ENCODE measurements at places on chromosomes 3 and 15.

GRCh38 chr15:69468241-69469121 lies 15.9 kb downstream of the RPLP1 start:
- DNase-seq: peak; percentile 85

- no peak for DNase-seq
Measured at GRCh38 chr15:69104050-69104750, 56.2 kb upstream of the GLCE start.

DNA sequence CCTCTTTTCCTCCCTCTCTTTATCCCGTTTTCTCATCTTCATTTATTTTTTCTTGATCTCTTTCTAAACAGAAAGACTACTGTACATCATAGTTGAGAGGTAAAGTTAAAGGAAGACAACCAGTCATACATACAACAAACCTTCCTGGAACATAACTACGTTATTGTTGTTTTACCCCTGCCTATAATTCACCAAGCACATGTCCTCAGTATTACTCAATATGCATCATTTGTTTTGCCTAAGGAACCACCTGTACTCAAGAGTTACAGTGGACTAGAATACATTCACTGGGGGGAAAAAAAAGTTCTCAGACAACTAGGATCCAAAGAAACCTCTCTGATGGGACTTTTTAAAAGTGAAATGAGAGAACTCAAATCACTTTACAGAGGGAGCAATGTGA lies 344.7 kb upstream of the RBMS3 start:
- DNase-seq: no peak

GRCh38 chr3:40878464-40878905 lies 320.8 kb upstream of the CTNNB1 start:
- no peak for DNase-seq

DNA sequence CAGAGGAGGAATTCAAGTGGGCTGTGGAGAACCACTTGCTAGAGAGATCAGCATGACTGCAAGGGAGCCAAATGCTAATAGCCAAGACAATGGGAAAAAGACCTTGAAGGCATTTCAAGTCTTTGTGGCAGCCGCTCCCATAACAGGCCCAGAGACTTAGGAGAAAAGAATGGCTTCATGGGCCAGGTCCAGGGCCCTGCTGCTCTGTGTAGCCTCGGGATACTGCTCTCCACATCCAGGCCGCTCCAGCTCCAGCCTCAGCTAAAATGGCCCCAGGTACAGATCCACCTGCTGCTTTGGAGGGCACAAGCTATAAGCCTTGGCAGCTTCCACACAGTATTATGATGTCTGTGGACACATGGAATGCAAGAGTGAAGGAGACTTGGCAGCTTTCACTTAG lies 157.7 kb downstream of the NECTIN3 start:
- DNase-seq: no peak

DNA sequence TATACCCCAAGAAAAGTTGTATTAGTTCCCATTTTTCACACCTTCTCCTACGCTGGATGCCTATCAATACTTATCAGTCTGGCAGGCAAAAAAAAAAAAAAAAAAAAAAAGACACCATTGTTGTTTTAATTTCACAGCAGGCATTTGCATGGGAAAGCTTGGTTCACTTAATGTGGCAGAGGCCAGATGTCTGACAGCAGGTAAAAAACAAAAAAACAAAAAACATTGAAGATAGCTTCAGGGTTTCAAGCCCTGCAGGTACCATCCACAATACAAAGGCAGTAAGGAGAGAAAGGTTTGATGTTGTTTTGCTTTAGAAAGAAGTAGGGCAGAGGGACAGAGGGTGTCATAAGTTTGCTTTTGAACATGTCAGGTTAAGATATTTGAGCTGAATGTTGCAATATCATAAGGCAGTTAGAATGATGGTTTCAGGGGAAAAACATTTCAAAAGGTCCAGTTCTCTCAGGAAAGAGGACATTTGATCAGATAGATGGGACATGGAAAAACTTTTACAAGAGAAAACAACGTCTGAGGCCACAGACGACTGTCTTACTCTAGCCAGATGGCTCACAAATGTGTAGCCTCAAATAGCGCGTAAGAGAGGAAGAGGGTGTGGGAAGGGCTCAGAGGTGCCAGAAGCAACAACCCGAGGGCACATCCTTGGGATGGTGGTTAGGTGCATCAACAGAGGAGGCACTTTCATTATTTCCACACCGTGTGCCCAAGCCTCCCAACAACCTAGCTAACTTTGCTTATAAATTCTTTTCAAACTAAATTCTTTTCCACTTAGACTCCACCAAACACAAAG lies 25.7 kb downstream of the PCOLCE2 start:
- DNase-seq: no peak

DNA sequence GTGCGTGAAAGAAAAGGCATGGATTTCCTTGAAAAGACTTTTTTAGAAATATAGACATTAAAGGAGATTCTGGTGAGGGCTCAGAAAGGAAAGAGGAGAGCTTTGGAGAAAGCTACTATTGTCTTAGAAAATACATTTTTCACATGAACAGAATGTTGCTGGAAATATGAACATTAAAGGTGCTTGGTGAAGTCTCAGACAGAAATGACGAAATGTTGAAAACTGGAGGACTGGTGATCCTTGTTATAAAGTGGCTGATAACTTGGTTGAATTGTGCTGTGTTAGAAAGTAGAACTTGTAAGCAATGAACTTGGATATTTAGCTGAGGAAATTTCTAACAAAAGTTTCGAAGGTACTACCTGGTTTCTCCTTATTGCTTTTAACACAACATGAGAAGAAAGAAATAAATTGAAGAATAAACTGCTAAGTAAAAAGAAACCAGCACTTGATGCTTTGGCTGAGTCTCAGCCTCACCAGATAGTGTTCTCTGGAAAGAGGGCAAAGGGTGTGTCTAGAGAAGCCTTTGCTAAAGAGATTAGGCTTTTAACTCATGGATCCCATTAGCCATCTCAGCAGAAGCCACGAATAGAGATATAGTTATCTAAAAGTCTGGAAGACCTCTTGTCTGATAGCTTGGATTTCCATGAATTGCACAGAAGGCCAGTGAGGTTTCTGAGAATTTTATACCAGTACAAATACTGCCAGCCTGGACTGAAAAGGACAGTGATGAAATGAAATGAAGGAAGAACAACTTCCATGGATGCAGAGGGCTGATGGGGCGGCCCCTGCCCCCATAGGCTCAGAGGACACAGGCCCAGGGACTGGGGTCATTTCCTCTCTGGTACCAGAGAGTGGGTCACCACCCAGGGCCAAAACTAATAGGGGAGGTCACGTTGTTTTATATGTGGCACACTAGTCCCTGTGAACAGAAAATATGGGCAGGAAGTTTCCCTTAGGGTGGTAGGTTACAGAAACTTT lies 91.5 kb downstream of the RPL22L1 start:
- DNase-seq: no peak

Measured in activated CD4-positive, alpha-beta T cell treated with anti-CD3 and anti-CD28 coated beads, Interleukin-2, amount 10 ng/mL, durations not matched to agents 7 days and 5 days (primary cell).